ENCODE measurements at places on chromosomes 2 and 18.
A peak's percentile ranks its signal among the peaks of the same experiment; 100 is the strongest.

- no peak for DNase-seq
These were observed 3.2 kb upstream of the DDX1 start for GRCh38 chr2:15588329-15588919.

DNA sequence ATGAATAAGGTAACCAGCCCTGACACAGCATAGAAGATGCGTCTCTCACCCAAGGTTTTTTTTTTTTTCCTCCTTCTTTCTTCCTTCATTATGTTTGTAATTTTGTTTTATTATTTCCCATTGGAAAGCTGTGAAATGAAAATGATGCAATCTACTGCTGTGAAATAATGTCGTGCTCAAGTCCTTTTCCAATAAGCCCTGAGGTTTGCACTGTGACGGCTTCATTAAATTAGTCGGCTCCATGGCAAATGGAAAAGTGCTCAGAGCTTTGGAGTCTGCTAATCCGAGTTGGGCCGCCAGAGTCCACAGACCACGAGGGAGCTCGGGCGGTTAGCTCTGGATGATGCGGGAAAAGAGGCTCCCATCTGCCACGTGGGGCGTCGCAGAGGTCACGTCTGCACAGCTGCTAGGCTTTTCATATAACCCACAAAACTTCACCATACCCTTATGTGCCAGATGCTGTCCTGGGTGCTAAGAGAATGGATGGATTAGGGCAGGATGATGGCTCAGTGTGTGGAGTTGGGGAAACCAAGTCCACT is 92.3 kb upstream of the CAPN13 start:
- no peak for DNase-seq

- DNase-seq: no peak
These were observed 500.5 kb upstream of the RAB6C start for GRCh38 chr2:129478902-129479517.

DNA sequence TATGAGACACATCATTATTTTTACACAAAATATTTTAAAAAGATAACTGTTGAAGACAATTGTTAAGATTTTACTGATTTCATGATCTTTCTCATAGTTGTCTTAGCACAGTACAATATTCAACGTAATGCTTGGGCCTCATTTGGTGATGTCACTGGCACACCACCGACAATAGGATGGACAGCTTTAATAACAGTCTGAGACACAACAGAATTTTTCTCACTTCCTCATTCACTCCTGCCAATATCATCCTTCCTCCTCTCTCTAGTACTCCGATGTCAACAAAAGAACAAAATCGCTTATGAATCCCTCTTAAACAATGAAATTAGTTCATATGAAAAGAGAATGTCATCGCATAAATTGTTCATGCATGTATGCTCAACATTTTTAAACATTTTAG is 461.9 kb upstream of the CDH7 start:
- no peak for DNase-seq

- DNase-seq: no peak
These were observed 600.5 kb downstream of the SATB2 start for GRCh38 chr2:198857246-198857645.

DNA sequence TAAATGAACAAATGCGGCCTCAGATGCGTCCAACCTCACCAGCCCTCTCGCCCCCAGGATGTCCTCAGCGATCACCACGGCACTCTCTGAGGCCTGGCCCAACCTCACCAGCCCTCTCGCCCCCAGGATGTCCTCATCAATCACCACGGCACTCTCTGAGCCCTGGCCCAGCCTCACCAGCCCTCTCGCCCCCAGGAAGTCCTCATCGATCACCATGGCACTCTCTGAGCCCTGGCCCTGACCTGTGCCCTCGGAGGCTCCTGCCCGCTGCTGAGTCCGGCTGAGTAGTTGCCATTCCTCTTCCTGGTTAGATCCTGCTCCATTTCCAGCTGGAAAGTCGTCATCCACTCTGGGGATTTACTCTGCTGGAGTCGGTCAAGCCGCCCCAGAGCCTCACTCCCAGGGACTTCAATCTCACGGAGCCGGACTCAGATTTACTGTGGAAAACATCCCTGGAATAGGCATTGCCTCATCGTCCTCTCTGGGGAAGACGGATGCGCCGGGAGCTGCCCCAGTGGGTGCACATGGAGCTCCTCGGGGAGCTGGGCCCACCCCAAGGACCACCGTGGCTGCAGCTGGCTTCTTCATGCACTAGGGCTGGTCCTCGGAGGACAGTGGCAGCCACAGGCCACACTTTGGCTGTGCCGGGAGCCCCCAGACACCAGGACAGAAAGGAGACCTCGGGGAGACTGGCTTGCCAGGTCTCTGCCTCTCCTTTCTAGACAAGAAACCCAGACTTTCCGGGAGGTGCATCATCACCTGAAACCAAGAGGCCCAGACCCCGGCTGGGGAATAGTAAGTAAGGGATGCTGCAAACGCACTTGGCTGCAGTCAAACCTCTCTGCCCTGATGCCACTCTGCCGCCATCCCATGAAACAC is 230.6 kb downstream of the EIPR1 start:
- DNase-seq: no peak

GRCh38 chr2:203534621-203535077 is 452 bp downstream of the RAPH1 start:
- DNase-seq: peak; percentile 51

DNA sequence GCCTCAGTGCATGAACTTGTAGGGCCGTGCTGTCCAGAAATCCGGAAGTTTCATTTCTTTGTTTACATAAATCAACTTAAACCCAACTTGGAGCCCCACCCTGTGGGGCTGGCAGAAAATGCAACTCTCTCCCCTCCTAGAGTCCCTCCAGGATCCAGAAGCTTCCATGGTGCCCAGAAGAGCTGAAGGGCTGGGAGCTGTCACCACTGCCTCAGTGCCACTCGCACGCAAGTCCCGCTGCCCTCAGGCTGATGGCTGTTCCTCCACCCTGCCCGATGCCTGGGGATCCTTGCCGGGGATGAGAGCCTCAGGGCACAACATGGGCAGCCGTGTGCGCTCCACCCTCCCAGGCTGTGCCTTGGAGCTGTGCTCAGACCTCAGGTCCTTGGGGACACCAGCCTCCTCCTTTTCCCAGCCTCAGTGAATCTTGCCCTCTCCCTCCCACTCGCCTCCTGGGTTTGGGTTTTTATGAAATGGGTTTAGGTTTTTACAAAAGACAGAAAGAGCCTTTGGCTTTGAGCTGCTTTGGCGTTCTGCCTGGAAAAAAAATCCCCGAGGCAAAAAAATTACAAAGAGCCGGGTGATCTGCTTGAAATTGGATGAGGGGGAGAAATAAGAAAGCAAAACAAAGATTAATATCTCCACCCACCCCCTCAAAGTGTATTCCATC is 155.2 kb downstream of the TWIST2 start:
- DNase-seq: no peak

- DNase-seq: no peak
These were observed 14.2 kb upstream of the TRAF3IP1 start for GRCh38 chr2:238305965-238306671.

Measured in RWPE2 (cell line).